Dermis microvascular lymphatic vessel endothelial cell (primary cell): ENCODE measurements at places on chromosomes 12 and 14. TPM values are rescaled to one million over a fixed set of nuclear protein-coding genes. Genes with fewer than 3 reads are reported as not detected.

The RIMKLB gene
- total RNA-seq = 31.8 and 56.9 TPM in 2 replicates

The TWF1 gene
- total RNA-seq = 89.6 and 95.4 TPM in 2 replicates

The RILPL1 gene
- total RNA-seq = 3.1 and 5.3 TPM in 2 replicates

GRCh38 chr14:46626876-46627275, 24.7 kb downstream of the RPL10L start:
- DNase-seq = no peak

- no peak for DNase-seq
Observed at GRCh38 chr12:107159384-107159900, 66.1 kb upstream of the CRY1 start.

DNA sequence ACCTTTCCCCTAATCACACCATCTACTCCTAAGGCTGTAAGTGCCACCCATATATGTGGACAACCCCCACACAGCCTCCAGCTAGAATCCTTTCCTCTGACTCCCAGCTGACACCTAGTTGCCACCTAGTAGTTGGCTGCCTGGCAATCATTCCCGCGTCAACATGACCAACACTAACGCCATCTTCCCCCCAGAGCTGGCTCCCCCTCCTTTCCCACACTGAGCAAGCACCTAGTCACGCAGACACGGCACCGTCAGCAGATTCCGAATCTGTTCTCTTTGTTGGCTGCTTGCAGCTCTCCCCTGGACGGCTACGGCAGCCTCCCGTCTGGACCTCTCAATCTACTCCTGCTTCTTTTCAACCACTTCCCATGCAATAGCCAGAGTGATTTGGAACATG, 27.7 kb downstream of the UBR7 start:
- DNase-seq = peak; percentile 24

GRCh38 chr12:21340403-21340802, 5.7 kb upstream of the SLCO1A2 start:
- no peak for DNase-seq

- DNase-seq = peak; percentile 54
Observed at GRCh38 chr14:77023001-77023996, 5.2 kb downstream of the IRF2BPL start.

DNA sequence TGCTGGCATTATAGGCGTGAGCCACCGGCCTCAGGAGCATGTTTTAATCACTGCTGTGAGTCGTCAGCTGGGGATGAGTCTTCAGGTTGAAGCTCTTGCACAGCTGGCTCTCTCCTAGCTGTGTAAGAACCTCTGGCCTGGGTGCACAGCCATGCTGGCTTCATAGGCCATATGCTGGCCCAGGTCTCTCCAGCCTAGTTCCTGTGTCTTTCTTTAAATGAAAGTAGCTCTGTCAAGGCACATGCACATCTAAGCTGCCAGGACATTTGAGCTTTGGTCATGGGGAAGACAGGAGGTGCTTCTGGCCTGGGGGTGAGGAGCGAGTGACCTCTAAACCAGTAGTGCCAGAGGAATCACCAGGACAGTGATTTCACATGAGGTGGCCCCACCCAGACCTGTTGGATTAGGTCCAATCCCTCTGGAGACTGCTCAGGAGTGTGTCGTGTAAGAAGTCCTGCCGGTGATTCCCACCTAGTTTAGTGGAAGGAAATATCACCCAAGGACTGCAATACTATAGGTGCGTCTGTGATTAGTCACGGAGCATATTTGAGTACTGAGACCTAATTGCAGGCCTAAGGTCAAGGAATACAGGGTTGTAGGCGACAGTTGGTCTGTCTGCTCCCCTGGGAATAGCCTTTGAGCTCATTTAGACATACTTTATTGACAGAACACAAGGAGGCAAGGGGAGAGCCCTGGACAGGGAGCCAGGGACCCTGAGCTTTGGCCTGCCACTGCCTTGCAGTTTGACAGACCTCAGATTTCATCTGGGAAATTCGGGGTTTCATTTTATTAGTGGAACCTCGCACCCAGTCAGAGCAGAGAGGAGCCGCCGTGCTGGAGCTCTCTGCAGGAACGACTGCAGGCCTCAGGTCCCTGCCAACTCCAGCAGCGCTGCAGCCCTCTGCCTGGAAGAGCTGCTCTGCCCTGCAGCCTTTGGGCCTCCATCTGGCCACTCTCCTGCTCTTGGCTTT, 67.0 kb downstream of the ANKRD9 start:
- no peak for DNase-seq

- peak; percentile 30 for DNase-seq
Observed at GRCh38 chr14:59918824-59919569, 947 bp upstream of the LRRC9 start.

DNA sequence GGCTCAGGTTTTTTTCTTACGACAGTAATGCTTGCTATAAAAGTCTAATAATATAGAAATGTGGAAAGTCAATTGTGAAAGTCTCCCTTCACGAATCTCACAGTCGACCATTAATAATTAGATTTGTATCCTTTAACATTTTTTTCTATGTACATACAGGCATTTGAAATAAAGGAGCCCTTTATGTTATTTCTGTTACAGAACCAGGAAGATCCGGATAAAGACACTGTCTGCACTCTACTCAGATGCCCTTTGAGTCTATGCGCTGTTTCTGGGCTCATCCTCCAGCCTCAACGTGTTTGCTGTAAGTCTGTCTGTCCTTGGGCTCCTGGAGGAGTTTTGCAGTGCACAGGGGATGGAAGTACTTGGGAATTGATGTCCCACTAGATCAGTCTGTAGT, 212.2 kb upstream of the ATP2B1 start:
- no peak for DNase-seq

GRCh38 chr12:110382683-110383082, 20.8 kb downstream of the ANAPC7 start:
- no peak for DNase-seq

DNA sequence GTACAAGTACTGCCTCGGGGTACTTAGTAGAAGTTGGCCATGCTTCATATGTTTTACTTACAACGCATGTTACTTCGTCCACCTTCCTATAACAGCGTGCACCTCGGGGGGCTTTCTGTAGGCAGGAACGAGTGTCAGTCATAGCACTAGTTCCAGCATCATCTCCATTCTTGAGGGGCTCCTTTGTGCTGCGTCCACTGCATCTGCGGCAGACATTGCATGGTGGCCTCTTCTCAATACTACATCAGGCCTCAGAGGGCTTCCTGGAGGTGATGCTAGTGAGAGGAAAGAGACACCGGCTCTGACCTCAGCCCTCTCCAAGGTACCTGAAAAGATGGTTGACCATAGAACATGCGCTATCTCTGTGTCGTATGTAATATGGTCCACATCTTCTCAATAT, 121.2 kb upstream of the RTL1 start:
- DNase-seq = no peak

DNA sequence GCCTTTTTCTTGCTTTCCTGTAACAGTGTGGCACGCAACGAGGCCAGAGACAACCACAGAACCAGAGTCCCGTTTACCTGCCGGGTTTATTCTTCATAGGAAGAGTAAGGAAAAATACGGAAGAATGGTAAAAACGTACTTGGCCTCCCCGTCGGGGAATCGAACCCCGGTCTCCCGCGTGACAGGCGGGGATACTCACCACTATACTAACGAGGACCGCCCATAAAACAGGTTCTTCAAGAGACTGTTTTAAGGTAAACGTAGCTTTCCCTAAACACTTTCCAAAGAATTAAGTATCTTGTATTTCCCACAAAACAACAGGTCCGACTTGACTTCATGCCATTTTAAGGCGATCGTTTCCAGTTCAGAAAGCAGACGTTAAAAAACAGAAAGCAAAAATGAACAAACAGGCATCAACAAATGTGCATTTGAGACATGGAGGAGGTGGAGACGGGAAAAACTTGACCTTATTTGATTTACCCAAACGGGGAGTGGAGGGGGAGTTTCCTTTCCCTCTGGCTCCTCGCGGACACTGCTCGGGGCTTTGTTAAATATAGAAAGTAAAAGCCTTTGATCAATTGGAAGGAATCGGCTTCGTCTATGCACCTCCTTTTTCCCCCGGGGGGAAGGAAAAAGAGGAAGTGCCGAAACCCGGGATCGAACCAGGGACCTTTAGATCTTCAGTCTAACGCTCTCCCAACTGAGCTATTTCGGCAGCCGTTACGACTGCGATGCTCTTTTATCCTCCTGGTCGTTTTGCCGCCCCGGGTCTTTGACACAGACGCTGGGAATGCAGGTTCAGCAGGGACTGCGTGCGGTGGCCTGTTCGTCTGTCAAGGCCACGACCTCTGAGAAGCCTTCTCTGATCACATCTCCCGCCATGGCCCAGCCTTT, 13.0 kb upstream of the UBC start:
- DNase-seq = peak; percentile 79

DNA sequence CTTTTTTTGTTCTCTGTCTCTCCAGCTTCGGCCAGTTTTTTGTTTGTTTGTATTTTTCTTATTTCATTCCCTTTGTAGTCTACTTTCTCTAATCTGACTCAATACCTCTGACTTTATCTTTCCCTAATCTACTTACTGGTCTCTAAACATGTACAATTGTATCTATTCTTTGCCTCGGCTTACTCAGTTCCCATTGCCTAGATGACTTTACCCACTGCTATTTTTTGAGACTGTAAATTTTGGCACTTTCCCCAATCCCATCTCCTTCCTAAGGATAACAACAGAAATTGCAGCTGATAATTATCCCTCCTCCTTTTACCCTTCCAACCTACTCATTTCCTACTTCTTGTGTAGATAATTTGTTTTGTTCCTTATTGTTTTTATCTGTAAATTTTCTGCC, 511.1 kb downstream of the RPL10L start:
- DNase-seq = no peak

GRCh38 chr12:76878099-76878898, 520 bp downstream of the CSRP2 start:
- no peak for DNase-seq

GRCh38 chr12:117090816-117091711, 8.2 kb downstream of the TESC start:
- no peak for DNase-seq

- no peak for DNase-seq
Observed at GRCh38 chr12:131346555-131347344, 364.1 kb upstream of the SFSWAP start.

DNA sequence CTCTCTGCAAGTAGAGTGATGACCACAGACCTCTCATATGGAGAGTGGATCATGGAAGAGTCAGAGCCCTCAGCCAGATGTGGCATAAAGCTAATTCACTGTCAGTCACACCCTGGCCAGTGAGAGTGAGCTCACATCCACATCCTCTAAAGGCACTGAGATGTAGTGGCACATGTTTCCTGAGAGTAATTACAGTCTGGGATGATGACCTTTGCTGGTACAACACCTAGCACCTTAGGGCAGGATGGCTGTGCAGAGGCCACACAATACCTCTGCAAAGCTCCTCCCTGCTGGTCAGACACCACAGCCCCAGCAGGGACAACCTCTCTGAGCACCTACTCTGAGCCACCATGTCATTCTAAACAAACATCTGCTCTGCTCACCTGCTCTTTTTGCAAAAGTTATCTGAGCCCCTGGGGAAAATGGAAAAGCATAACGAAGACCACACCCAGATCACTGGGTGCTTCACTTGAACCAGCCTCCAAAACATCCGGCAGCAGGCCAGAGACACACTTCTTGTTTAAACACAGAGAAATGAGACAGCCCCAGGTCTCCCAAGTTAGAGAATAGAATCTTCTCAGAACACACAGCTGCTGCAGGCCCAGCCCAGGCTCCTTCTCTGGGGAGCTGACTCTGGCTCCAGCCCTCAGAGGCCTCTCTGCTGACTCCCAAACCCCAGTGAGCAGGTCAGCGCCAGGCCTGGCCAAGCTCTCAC, 30.3 kb downstream of the PITPNM2 start:
- DNase-seq = no peak
